ENCODE measurements at places on chromosomes 5 and 9.
A peak's percentile ranks its signal among the peaks of the same experiment; 100 is the strongest.

DNA sequence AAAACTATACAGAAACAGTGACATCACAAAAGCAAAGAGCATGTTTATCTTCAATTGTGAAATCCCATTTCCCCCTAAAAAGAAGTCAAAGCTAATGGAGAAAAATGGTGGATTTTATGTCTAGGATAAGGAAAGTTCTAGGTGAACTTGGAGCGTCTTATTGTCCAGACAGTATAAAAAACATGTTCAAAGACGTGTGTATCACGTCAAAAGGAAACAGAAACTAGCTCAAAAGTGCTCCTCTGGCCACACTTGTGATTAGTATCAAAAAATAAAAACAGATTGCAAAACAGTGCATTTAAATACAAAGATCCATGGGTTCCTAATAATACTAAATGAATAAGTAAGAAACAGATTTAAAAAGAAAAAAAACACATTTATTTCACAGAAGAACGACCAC is 568.9 kb downstream of the ANXA1 start:
- no peak for DNase-seq

GRCh38 chr9:33264003-33264472 is 470 bp downstream of the BAG1 start:
- DNase-seq: no peak

DNA sequence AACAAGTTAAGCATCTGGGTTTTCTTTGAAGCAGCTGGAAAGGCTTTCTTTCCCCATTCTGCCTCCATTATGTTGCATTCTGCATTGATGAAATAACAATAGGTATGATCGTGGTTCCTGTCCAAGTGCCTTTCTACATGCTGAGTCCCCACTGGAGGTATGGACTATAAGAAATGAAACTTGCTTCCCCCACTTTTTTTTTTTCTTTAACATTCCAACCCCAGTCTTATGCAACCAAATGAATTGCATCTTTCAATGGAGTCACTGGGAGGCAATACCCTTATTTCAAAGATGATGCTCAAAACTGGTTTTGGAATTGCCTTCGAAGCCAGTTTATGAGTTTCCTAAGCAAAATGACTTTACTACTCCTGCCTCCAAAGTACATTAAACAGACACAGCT is 58.9 kb downstream of the ARSB start:
- DNase-seq: no peak

DNA sequence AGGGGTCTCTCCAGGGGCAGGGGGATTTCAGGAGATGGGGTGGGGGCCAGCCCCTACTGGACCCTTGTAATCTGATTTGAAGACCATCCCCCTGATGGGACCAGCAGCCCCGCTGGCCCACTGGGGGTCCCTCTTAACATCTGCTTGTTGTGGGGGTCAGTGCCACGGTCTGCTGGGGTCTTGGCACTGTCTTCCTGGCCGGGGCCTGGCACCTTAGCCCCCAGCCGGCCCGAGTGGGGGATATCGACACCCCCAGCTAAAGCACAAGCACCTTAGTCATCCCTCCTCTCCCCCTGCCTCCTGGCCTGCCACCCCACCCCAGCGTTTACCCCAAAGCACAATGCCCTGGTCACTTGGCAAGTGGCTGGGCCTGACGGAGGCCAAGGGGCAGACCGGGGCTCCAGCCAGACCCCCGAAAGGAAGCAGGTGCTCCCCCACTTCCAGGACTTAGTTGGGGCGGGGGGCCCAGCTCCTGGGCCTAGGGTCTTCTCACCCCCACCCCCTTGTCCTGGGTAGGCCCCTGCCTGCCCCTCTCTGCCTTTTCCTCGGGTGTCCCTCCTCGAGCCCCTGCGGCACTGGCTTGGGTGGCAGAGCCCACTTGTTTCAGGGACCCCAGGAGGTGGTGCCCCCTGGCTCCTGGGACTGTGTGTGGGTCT is 1.4 kb upstream of the NFX1 start:
- DNase-seq: no peak

- no peak for DNase-seq
These were observed 70.8 kb downstream of the RAB24 start for GRCh38 chr5:177232761-177233160.

GRCh38 chr5:9537223-9538141 is 8.4 kb downstream of the SEMA5A start:
- no peak for DNase-seq

- DNase-seq: no peak
These were observed 29.3 kb downstream of the TUT7 start for GRCh38 chr9:86324901-86325300.

DNA sequence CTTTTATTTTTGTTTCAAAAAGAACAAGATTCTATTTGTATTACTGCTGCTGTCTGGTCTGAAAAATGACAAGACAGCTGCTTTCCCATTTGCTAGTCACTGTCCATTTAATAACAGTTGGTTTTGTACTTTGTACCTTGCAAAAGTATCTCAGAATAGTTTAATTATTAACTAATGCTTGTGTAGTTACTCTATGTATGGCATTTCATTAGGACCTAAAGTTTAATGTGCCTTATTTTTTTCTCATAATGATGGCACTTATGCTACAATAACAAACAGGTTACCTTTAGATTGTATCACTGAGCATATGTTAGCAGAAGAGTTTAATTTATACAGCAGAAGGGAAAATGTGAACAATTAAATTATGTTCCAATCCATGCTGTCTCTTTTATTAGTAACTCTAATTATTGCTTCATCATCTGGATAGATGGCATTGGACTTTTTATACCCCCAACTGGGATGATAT is 134.2 kb downstream of the CDH10 start:
- no peak for DNase-seq

GRCh38 chr5:149240354-149240998 is 31.2 kb upstream of the AFAP1L1 start:
- peak; percentile 83 for DNase-seq

GRCh38 chr5:620152-620551 is 8.0 kb downstream of the CEP72 start:
- DNase-seq: no peak

GRCh38 chr5:150464554-150465012 is 15.0 kb upstream of the RPS14 start:
- DNase-seq: no peak

GRCh38 chr5:38433160-38433861 is 123.1 kb downstream of the LIFR start:
- peak; percentile 39 for DNase-seq

DNA sequence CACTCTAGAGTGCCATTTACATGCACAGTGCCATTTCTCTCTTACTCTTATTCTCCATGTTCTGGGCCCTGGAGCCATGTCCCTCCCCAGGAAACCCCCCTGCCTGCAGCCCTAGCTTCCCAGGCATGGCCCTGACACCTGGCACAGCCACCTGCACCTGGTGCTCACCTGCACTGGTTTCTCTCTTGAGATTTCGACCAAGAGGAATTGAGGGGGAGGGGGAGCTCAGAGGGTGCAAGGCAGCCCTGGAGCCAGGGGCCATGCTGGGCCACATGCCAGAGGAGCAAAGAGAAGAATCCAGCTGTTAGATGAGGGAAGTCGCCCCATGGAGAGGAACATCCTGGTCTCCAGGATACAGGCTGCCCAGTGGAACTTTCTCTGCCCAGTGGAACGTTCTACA is 65.0 kb upstream of the RAPGEF1 start:
- DNase-seq: no peak

DNA sequence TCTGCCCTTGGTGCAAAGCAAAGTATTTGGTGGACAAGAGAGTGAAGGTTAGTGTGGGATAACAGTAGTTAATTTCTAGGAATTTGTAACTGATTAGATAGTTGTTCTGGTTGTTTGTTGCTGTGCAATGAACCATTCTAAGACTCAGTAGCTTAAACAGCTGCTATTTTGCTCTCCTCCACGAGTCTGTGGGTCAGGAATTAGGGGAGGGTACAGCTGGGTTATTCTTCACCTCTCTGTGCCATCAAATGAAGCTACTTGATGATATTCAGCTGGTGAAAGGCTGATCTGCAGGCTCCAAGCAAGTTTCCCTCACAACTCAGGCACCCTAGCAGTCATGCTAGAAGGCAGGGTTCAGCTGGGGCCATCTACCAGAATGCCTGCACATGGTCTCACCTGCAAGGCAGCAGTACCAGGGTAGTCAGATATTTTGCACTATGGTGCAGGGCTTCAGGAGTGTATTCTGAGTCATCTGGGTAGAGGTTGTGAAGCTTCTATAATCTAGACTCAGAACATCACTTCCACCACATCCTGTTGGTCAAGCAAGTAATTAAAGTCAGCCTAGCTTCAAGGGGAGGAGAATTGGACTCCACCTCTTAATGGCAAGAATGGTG is 159.5 kb upstream of the SLC28A3 start:
- no peak for DNase-seq

- no peak for DNase-seq
These were observed 65.7 kb upstream of the ECM2 start for GRCh38 chr9:92601451-92601850.

GRCh38 chr5:114305402-114306207 is 56.3 kb upstream of the KCNN2 start:
- DNase-seq: peak; percentile 61

DNA sequence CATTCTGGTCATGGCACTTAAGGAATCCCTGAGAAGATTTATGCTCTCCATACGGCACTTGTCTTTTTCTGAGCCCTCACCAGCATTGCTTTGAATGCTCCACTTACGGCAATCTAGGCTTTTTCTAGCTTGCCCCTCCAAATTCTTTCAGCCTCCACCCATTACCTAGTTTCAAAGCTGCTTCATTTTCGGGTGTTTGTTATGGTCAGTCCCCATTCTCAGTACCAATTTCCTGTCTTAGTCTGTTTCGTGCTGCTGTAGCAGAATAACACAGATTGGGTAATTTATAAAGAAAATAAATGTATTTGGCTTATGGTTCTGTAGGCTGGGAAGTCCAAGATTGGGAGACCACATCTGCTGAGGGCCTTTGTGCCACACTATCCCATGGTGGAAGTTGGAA is 42.0 kb downstream of the ARHGEF28 start:
- no peak for DNase-seq

DNA sequence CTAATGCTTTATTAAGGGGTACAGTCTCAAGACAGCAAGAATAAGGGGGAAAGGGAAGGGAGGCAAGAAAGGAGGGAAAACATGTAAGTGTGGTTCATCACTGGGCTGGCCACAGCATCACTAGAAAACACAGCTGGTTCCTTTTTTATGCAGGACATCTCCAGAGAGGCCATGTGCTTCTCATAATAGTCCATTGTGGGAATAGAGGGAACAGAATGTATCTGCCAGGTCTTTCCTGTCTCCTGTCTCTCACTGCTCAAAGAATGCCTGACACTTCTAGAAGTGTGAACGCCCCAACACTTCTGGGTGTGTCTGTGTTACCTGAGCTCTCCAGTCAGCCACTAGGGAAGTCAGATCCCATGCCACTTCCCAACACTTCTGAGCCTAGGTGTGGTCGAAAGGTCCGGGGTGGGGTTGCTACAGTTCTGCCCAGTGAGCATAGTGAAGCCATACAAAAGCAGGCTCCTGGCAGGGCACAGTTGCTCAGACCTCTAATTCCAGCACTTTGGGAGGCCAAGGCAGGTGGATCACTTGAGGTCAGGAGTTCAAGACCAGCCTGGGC is 255.6 kb upstream of the SLC30A5 start:
- no peak for DNase-seq

- peak; percentile 20 for DNase-seq
These were observed 48.4 kb upstream of the APC start for GRCh38 chr5:112689155-112689909.

DNA sequence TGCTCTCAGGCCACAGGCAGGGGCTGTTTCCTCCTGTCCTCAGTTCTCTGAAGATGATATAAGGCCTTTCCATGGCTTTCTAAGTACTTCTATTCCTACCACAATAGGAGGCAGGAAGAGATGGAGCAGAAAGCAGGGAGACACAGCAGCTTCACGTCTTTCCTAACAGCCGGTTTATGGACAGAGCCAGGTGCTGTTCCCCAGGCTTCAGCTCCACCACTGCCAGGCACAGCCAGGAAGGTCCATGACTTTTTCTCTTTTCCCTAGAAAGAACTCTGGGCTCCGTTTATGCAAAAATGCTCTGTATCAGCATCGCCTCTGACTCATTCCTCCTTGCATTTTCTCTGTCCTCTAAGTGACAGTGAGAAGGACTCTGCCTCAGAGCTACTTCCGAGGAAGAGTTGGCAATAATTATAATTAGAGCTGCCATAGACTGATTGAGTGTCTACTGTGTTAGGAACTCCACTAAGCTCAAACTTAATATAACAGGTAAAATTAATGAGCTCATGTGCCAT is 478.5 kb downstream of the RASEF start:
- DNase-seq: no peak

DNA sequence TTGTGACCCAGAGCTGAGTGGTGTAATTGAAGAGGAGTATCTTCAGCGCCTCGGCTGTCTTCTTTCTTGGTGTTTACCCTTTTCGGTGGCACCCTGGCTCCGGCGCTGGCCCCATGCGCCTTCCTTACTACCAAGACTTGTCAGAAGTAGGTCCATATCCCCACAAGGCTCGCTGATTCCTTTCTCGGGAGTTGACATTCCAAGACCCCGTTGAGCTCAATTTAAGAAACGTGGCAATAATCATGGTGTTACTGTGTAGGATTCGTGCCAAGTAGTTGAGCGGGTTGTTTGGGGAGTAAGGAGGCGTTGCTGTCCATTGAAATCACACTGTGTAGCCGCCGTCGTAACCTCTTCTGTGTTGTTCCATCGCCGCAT is 795 bp downstream of the NDUFAF2 start:
- DNase-seq: peak; percentile 66

DNA sequence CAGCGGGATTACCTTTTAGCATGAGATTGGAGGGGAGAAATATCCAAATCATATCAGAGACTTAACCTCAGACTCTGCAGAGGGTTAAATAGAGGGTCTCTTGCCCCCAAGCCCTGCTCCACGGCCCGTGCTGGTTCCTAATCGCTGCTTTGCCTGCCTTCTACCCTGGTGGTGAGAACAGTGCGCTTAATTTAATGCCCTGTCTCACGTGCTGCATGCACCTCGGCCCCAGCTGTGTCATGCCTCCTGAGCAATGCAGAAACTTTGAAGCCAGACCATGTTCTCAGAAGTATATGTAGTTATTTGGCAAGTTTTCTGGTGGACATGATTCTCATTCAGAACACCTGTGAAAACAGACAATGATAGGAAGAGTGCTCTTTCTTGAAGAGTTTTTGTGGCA is 1.4 kb downstream of the OTULIN start:
- DNase-seq: peak; percentile 38

GRCh38 chr9:37554318-37554717 is 21.9 kb downstream of the FBXO10 start:
- no peak for DNase-seq

DNA sequence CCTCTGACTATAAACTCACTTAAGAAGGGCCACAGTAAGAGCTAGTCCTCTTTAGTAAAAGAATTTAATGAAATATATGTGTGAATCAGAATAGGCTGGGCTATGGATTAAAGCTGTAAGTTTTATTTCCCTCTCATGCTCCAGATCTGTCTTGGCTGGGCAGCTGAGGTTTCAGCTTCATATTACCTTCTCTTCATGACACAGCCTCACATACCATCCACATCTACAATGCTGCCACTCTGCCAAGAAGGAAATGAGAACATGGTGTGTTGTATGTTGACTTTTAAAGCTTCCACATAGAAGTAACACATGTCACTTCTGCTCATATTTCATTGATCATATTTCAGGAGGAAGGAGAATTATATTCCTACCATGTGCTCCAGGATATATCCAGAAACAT is 776.0 kb upstream of the ACO1 start:
- no peak for DNase-seq
